ENCODE measurements at places on chromosomes 3 and 15. TPM values are rescaled to one million over a fixed set of nuclear protein-coding genes. Genes with fewer than 3 reads are reported as not detected.
A peak's percentile ranks its signal among the peaks of the same experiment; 100 is the strongest.

The GOLGA6B gene
- not detected for polyA plus RNA-seq

The HACL1 gene
- polyA plus RNA-seq = 47.5 TPM

GRCh38 chr3:180036671-180037455, at the start of gene PEX5L:
Gene PEX5L (minus strand): TSS chr3:180036937. CDS start chr3:180036599, 338 bp downstream.
- no peak for DNase-seq

GRCh38 chr3:172213200-172213599, 173.8 kb downstream of the FNDC3B start:
- peak; percentile 49 for DNase-seq

The C3orf70 gene
- polyA plus RNA-seq = not detected

The GOLGA6L10 gene
- 0.84 TPM for polyA plus RNA-seq

DNA sequence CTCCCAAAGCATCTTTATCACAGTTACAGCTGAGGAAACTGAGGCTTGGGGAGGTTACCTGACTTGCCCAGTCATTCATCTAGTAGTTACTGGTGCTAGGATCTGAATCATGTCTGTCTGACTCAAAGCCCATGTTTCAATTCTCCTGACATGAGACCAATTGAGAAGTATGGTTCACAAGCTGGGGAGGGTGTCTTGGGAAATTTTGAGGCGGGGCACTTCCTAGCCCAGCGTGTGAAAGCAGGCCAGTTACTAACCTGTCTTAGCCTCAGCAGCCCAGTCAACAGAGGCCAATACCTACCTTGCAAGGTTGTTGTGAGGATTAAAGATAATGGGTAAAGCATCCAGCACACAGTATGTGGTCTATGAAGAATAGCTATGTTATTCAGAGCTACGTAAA, 37.0 kb downstream of the CLDN18 start:
- DNase-seq = peak; percentile 54

- DNase-seq = no peak
Measured at GRCh38 chr3:37338500-37338899, 164.1 kb upstream of the LRRFIP2 start.

DNA sequence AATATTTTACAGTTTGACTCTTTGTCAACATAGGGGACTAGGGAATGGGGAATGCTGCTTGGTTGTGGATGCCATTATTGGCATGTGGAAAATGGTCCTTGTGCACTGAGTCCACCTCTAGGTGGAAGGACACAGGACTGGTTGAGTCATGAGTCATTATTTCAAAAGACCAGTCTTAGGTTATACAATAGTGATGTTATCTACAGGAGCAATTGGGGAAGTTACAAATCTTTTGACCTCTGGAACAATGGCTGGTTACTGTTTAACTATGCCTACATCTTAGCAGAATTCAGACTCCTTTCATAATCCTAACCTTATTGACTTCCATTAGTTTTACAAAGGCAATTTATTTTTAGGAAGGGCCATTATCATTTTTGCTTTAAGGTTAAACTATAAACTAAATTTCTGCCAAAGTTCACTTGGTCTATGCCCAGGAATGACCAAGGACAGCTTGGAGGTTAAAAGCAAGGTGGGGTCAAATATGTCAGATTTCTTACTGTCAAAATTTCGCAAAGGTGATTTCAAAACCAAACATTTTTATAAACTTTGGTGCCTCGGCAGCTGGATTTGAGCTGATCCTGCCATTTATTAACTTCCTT, 11.8 kb upstream of the CCR8 start:
- DNase-seq = no peak

The P2RY1 gene
- polyA plus RNA-seq = 1.4 TPM

DNA sequence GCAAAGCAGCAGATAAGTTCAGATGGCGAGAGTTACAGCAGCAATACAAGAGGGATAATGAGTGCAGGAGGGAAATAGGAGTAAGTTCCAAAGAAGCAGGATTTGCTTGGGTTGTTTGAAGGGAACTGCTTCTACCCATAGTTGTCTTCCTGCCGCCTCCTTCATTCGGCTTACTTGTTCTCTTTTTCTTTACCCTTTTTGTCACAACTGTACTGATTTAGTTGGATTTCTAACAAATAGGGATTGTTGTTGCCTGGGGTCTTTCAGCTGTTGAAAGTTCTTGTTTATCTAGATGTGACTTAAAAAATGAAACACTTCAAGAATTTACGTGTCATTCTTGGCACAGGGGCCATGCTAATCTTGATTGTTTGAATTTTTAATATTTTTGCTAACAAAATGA, 25.9 kb downstream of the MORF4L1 start:
- no peak for DNase-seq

DNA sequence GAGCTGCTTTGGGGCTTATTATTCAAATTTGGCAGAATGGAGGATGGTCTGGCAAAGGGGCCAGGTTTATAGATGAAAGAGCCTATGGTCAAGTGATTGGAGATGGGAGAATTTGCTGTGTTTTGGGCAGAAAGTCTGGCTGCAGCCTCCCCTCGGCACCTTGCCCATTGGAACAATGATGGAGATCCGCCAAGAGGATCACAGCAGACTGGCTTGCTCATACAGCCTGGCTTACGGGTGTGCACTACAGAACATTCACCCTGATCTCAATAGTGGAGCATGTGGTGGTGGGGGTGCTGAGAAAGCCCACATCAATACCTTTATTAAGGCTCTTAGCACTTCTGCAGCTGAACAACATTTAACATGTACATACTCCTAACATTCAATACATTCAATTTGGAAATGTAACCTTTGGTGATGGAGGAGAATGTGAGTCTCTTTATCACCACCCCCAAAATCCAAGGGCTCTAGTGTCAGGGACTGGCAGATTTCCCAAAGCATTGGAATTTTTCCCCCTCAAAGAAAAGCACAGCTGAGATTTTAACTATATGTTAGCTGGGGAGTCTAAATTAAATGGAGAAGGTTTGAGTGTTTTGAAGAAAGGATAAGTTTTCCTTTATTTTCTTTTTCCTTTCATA, 118.4 kb upstream of the TMC3 start:
- no peak for DNase-seq

DNA sequence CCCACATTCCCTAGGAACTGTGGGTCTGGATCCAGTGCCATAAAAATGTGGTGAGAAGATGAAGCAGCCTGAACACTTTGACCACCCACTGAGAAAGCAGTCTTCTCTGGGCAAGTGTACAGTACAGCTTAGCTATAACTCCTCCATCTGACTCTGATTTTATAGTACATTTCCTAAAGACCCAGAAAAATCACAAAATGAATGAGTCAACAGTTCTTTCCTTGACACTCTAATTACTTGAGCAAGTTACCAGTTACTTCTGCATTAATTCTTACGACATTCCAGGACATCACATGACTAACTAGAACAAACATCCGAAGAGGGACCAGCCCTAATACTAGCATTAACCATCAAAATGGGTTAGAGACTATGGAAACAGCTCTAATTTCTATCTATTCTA, 148.1 kb upstream of the PEX5L start:
- no peak for DNase-seq

The CCDC54 gene
- not detected for polyA plus RNA-seq

- DNase-seq = no peak
Measured at GRCh38 chr3:156751461-156752025, 74.6 kb upstream of the LEKR1 start.

The DNAJA4 gene
- 4.2 TPM for polyA plus RNA-seq

GRCh38 chr15:40452296-40453090, 11.7 kb downstream of the BAHD1 start:
- DNase-seq = no peak

DNA sequence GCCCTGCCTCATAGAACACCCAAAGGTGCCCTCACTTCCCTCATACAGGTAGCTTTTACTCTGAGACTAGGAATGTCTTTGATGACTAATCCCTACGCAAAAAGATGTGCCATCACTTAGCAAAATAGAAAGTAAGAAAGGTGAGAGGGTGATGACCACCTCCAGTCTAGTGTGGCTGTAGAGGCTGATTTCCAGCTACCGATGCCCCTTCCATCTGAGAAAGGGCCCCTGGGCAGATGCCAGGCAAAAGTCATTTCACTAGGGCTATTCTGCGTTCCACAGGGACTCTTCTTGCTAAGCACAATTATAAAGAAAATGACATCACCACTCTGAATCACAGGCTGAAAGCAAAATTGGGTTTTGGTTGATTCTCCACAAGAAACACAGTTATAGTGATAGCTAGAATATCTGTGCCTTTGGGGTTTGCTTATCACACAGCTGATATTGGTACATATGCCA, 77.4 kb downstream of the RBPMS2 start:
- no peak for DNase-seq

The POC1A gene
- polyA plus RNA-seq = 42.3 TPM

GRCh38 chr3:40745381-40746106, 220.8 kb downstream of the ZNF621 start:
- no peak for DNase-seq

DNA sequence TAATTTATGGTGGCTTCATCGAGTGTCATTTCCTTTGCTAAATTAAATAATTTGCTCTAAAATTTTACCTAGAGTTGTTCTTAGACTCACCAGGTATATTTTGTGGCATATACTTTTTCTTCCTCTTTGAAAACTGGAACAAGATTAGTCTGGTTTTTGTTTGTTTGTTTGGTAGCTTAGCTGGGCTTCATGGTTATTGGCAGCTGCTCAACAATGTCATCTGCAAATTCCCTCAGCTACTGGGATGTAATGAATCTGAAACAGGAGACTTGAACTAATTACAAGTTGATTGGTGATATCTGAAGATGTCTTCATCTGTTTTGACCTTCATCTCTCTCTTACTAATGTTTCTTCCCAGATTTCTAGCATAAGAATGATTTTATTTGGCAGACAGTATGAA, 270.5 kb upstream of the P2RY1 start:
- no peak for DNase-seq

DNA sequence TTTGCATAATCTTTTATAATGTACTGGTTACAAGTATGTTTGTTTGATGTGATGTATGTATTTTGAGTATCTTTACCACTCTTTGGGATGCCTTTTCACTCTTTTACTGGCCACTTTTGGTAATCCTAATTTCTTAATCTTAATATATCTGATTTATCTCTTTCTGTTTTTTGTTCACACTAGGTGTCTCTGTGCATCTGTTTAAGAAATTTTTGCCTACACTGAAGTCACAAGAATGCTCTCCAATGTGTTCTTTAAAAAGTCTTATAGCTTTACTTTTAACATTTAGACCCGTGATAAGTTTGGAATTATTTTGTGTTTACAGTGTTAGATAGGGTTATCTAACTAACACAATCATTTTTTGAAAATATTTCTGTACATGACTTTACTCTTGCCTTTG, 659.1 kb downstream of the SI start:
- no peak for DNase-seq

DNA sequence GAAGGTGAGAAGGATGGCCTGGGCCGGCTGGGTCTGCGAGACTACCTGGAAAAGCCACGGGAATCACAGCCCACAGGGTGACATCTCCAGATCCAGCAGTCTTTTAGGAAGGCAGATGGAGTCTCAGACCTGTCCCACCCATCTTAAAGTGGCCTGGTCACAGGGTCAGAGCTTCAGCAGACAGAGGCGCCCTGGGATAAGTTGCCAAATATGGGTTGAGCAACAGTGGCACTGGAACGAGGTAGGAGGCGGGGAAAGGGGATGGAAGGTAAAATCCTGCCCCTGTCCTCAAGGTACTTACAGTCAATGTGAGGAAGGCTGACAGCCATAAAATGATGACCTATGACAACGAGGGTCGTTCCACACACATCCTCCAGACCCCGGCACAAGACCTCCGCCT, 80.7 kb downstream of the LIPC start:
- no peak for DNase-seq

DNA sequence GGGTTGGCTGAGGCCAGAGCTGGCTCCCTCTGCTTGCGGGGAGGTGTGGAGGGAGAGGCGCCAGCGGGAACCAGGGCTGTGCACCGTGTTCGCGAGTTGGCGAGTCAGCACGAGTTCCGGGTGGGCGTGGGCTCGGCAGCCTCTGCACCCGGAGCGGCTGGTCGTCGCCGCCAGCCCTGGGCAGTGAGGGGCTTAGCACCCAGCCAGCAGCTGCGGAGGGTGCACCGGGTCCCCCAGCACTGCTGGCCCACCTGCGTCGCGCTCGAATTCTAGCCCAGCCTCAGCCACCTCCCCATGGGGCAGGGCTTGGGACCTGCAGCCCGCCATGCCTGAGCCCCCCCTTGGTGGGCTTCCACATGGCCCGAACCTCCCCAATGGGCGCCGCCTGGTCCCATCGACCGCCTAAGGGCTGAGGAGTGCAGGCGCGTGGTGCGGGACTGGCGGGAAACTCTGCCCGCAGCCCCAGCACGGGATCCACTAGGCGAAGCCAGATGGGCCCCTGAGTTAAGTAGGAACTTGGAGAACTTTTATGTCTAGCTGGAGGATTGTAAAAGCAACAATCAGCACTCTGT, 125.6 kb downstream of the FRMD4B start:
- no peak for DNase-seq

DNA sequence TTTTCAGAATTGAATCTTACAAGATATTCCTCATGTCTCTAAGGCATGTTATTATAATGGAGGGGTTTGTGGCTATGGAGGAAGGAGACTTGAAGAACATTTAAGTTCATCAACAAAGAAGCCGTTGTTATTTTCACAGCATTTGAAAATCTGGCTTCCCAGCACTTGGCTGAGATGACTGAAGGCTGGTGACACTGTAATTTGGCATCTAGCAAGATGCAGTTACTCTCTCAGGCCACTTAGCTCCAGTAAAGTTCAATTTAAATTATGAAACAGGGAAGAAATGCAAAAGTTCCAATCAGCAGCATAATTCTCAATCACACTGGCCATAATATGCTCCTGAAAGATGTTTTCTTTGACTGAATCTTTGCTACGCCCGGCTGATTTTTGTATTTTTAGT, 139.4 kb upstream of the NUDT16 start:
- DNase-seq = no peak

Measured in GM12878 (cell line).